ENCODE measurements at places on chromosomes 1 and 21.

DNA sequence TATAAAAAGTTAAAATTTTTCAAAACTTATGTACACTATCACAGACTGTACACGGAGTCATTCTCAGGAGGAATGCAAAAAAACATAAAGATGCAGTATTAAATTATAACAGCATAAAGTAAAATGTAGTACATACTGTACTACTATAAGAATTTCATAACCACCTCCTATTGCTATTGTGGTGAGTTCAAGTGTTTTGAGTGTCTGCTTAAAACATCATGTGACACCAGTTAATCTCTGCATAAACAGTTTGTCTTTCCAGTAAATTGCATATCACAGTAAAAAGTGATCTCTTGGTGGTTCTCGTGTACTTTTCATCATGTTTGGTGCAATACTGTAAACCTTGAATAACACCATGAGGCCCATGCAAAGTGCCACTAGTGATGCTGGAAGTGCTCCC lies 45.2 kb downstream of the SDCCAG8 start:
- no peak for DNase-seq

DNA sequence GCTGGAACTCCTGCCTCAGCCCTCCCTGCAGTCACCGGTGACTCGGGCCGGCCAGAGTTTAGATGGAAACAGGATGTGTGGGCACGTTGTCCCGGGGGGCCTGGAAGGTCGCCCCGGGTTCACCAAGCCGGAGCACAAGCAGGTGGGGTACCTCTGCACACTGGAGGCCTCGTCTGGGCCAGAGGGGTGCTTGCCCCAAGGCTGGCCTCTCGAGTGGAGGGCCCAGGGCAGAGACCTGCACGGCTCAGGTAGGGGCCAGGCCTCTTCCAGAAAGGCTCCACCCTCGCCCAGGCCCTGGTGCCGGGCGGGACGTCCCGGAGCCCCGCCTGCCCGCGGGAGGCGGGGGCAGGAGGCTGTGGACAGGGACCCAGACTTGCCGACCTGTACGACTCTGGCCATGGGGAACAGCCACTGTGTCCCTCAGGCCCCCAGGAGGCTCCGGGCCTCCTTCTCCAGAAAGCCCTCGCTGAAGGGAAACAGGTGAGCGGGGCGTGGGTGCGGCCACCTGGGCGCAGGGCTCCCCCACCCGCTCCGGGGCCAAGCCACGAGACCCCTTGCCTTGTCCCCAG lies at the start of gene PLEKHN1:
TSS of gene PLEKHN1 (plus strand) at position 348 of the 569 bp plus-strand sequence. CDS start at position 398, 50 bp downstream.
- no peak for DNase-seq

DNA sequence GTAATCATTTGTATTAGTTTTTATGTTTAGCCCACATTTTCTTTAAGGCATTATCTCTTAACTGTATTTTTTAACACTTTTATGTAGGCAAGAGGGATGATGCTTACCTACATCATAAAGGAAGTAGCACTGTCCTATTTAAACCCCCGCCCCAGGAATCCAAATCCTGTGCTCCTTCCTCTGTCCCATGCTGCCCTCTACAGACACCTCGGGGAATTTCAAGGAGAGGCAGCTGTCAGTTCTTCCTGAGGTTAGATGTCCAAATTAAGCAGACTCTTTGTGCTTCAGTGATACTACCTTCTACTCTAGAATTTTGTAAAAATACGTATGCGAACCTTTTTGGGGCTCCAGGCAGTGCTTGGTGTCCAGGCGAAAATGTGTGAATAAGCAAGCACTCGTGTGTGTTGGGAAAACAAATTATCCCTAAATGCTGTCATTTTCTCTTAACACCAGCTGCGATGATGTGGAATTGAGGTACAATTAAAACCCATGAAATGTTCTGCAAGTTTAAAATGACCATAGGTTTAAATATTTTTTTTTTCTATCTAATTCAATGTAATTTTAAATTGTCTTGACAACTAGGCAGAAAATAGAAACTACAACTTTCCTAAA lies 19.2 kb downstream of the CRCT1 start:
- no peak for DNase-seq

- no peak for DNase-seq
Measured at GRCh38 chr1:21665711-21666575, 3.2 kb downstream of the RAP1GAP start.

DNA sequence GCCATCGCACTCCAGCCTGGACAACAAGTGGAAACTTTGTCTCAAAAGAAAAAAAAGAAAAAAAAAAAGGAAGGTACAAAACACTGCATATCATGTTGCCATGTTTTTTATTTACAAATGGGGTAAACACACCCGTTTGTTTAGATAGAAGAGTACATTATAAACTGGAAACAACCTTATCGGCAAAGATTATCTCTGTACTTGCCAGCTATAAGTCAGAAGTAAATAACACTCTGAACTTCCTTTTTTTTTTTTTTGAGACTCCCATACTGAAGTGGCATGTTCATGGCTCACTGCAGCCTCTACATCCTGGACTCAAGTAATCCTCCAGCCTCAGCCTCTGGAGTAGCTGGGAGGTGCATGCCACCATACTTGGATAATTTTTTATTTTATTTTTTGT lies 21.9 kb downstream of the USP48 start:
- DNase-seq, result no peak

Data from stimulated activated CD8-positive, alpha-beta memory T cell treated with anti-CD3 and anti-CD28 coated beads, Interleukin-7, amount 100 ng/mL, for 1 hour (primary cell).